ENCODE measurements at places on chromosomes 3 and 15.

GRCh38 chr3:64945171-64945729 lies 257.4 kb upstream of the ADAMTS9 start:
- DNase-seq: no peak

DNA sequence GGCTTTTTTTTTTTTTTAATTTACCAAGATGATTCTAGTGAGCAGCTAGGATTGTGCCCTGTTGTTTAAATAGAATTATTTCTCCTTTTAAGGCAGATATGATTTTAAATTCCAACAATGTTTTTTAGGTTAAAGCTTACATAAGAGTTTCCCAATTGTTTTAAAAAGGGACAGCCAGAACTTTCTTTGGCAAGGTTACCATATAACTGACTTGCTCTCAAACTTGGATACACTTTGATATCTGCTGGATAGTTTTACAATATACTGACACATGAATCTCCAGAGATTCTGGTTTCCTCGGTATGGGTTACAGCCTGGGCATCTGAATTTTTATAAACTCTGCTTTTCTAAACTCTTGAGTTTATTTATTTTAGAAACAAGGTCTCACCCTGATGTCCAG lies 134.3 kb upstream of the GADL1 start:
- DNase-seq: no peak

DNA sequence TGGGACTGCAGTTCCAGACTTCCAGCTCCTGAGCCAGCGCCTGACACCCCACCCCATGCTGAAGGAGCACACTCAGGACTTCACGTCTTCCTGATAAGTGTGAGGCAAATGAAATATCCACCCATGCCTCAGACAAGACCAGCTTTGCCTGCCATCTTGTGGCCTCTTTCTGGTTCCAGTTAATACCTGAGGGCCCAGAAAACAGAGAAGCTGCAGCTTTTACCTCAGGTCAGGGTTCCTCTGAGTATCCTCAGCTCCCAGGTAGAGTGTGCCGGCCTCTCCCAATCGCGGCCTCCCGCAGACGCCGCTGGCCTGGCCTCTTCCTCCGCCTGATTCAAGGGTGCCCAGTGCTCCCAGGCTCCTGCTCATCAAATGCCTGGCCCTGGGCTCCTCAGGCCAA lies 5.1 kb upstream of the KLHL6 start:
- DNase-seq: no peak

DNA sequence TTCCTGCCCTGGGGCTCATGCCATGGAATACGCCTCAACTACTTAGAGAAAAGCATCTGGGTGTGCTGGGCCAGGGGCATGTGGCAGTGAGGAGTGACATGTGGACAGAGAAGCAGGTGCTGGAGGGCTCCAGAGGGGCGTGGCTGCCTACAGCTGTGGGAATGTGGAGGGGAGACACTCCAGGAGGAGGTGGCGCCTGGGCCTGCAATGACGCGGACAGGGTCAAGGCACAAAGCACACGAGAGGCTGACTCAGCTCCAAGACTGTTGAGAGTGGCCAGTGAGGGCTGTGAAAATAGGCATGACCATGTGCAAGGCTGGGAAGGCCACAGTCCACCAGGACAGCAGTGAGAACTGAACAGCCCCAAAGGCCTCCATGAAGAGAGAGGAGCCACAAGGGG lies 48.5 kb downstream of the PTH1R start:
- no peak for DNase-seq

DNA sequence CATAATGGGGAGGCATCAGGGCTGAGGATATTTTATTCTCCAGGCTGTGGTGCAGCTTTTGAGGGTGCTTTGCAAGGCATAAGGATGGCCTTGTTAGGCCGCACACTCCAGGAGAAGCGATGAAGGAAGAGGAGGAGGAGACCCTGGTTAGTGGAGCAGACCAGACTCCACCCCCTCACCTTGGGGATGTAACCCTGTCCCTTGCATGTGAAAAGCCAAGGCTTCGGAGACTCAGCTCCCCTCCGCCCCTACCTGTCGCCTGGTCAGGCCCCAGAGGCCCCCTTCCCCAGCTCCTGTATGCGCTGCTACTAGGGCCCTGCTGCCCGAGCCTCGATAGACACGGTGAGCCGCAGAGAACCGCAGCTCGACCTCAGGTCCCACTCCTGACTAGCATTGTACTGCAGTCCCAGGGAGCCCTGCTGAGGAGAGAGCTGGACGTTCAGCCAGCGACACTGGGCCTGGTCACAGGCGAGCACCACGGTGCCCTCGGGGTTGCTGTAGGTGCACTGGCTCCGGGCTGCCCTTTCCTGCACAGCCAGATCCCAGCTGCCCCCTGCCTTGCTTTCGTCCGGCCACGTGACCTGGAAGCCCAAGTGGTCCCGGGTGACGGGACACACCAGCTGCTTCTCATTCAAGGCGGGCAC lies 10.2 kb downstream of the CPN2 start:
- DNase-seq: no peak

- peak; percentile 4 for DNase-seq
Observed at GRCh38 chr3:101379658-101380376, 59.4 kb upstream of the IMPG2 start.

GRCh38 chr15:39512643-39513042 lies 68.2 kb upstream of the THBS1 start:
- no peak for DNase-seq

DNA sequence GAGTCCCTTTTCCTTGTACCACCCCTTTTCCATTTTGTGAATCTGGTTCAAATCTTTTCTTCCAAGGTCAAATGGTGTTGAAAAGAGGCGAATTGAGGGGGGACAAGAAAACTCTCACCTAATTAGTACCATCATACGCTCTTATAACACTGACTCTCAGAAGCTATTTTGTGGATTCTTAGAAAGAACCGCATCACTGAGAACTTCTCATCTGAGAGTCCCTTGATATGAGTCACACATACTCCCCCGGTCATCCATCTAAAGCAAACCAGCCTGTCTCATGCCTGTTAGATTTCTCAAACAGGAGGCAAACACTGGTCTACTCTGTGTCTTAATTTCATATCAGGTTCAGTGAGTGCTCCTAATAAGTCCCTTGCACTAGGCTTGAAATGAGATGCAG lies 76.5 kb upstream of the SPRED1 start:
- peak; percentile 1 for DNase-seq

- no peak for DNase-seq
Observed at GRCh38 chr3:100289339-100289738, 28.5 kb downstream of the TBC1D23 start.

DNA sequence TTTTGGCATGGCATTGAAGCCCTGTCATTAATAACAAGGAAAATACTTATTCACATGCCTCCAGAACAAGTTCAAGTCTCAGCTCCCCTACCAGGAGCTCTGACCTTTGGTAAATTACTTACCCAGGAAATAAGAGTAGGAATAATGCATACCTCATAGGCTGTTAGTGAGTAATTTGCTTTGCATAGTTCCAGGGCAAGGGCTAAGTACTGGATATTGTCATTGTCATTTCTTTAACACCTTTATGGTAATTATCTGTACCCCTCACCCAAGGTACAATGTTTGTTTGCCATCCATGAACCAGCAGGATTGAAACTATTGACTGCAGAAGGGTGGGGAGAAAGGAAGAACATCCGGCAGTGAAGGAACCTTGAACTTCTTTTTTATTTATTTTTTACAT lies 148.5 kb downstream of the SOX2 start:
- DNase-seq: no peak

DNA sequence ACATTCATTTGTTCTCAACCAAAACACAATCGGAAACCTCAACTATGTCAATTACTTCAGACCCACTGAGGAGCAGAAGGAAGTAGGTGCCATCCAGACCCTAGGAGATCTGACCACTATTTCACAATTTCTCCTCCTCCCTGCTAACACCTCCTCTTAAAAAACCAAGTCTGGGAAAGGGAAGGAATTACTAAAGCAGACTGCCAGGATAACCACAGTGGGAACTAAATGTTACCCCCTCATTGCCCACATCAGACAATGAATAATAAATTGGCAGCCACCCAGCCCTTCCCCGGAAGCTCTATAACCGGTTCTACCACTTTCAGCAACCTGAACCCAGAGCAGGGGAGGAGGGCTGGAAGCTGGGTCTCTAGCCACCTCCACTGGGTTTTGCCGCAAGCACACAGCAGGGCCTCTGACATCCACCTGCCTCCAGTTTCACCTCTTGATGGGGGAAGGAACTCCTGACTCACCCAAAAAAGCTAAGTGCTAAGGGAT lies 17.6 kb downstream of the C15orf62 start:
- DNase-seq: no peak

- DNase-seq: no peak
Observed at GRCh38 chr3:115651087-115651486, 27.8 kb downstream of the GAP43 start.

DNA sequence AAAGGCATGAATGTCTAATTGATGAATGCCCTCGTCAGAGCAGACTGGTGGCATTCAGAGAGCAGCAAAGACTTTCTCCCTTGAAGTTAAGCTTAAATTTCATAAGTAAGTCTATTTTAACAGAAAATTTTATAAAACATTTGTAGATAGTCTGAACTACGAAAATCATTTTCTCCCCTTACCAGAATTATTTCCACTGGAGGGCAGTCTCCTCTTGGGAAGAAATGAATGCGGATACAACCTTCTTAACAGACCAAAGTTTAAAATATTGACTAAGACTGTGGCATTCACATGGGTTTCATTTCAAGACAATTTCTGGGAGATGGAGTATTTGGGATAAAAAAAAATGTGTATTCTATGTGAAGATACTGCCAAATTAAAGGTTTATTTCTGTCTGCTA lies 669.0 kb downstream of the FHIT start:
- DNase-seq: no peak

GRCh38 chr15:99137111-99137546 lies 32.2 kb downstream of the SYNM start:
- no peak for DNase-seq

GRCh38 chr15:47975427-47975826 lies 145.4 kb upstream of the SLC24A5 start:
- DNase-seq: no peak

DNA sequence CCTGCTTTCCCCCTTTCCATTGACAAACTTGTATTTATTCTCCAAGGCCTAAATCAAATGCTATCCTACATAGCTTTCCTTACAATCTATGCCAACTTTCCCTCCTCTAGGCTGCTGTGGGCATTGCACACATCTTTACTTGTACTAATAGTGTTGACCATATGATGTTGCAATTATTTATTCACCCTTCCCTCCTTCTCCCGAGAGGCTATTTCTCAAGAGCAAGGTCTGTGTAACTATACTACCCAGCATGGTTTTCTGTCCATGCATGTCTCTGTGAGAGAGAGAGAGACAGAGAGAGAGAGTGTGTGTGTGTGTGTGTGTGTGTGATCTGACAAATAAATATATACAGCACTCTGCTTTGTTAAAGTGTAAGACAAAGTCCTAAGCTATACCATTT lies 63.8 kb downstream of the GTPBP8 start:
- no peak for DNase-seq

GRCh38 chr15:79168922-79169456 lies 78.4 kb upstream of the RASGRF1 start:
- DNase-seq: no peak

- no peak for DNase-seq
Observed at GRCh38 chr15:65935391-65935790, 66.1 kb downstream of the RAB11A start.

DNA sequence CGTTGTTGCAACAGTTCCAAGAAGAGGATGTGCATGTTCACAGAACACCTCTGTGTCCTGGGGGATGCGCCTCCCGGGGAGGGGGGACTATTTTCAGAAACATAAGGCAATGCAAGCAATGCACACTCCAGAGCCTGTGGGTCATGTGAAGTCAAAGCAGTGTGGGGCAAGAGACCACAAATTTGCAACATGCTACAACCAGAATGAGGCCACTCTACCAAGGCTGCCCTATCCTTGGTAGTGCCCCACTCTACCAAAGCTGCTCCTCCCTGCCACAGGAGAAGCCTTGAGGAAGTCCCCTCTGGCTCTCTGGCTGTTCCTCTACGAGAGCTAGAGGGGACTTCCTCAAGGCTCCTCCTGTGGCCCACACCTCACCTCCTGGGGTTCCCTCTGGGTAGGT lies 8.4 kb upstream of the NR2C2 start:
- DNase-seq: no peak

DNA sequence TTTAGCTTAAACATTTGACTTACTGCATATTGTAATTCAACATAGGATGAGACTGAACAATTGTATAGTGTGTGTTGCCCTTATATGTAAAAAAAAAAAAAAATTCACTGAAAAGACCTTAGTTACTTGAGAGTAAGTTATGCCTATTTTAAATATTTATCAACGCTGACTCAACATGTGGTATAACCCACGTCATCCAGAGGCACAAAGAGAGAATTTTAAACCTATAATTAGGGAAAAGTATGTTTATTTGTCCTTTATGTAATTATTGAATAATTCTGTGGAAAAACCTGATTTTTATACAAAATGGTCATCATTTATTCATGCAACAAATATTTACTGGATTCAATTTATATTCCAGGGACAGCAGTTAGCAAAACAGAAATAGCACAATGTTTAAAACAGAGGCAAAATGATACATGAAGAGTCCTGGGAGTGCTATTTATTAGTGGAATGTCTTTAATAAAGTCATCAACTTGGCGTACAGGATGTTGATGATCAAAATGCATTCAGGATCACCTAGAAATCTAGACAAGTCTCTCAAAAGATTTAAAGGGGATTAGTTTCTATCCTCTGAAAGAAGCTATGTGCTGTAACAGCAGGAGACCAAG lies 223.7 kb downstream of the PCCB start:
- no peak for DNase-seq

- no peak for DNase-seq
Observed at GRCh38 chr15:69792823-69793222, 304.9 kb downstream of the TLE3 start.

- DNase-seq: no peak
Observed at GRCh38 chr3:196903740-196904139, 36.0 kb downstream of the SENP5 start.

DNA sequence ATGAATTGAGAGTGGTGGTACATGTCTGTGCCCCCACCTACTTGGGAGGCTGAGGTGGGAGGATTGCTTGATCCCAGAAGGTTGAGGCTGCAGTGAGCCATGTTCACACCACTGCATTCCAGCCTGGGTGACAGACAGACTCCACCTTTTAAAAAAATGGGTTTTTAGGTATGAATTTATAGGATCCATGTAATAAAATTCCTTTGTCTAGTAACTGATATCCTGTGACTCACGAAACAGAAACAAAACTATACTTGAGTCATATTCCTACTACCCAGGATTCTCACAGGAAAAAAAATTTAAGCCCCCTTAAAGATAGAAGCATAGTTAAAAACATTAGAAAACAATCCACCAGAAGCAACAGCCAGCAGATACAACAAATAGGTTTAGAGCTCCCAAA lies 10.0 kb upstream of the CRTC3 start:
- DNase-seq: no peak

GRCh38 chr3:59072681-59073080 lies 22.9 kb upstream of the CFAP20DC start:
- DNase-seq: no peak

- no peak for DNase-seq
Observed at GRCh38 chr15:63735449-63735848, 98.3 kb downstream of the HERC1 start.

DNA sequence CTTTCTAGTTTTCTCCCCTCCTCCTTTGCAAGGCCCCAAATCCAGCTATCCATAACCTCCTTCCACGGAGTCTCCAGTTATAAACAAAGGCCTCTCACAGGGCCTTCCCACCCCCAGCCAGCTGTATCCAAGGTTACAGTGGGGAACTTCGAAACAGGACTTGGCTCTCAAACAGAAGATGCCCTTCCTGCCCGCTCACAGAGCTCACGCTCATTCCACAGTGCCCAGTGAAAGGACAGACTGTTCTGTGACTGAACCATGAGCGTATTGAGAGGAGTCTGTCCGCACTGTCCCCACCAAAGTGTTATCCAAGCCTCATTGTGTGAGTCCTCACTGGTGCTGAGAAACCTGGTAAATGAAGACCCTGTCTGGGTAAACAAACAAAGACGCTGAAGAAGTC lies 35.4 kb downstream of the ARHGAP31 start:
- DNase-seq: no peak

GRCh38 chr3:122609798-122610559 lies 32.5 kb downstream of the PARP15 start:
- DNase-seq: peak; percentile 66
